Nasal cavity respiratory epithelium epithelial cell of viscerocranial mucosa (primary cell): ENCODE measurements at places on chromosomes 4 and X. TPM values are rescaled to one million over a fixed set of nuclear protein-coding genes. Genes with fewer than 3 reads are reported as not detected.

Gene GAGE2A
- not detected in 2 replicates for total RNA-seq

Gene AMBN
- total RNA-seq = not detected in 2 replicates

Gene CDKL2
- total RNA-seq = 0.34 and 3.0 TPM in 2 replicates

Gene C1QTNF7
- not detected in 2 replicates for total RNA-seq

Gene MOB1B
- 12.6 and 20.4 TPM in 2 replicates for total RNA-seq

Gene PNPLA4
- total RNA-seq = 17.8 and 41.4 TPM in 2 replicates

Gene GAGE12E
- total RNA-seq = not detected in 2 replicates

Gene CSTF2
- total RNA-seq = 13.7 and 23.3 TPM in 2 replicates

Gene TMSB15A
- not detected in 2 replicates for total RNA-seq

Gene SCML2
- 0.43 and 1.0 TPM in 2 replicates for total RNA-seq

Gene CT83
- not detected in 2 replicates for total RNA-seq

Gene DUSP21
- not detected in 2 replicates for total RNA-seq

Gene KCNE5
- under 0.01 and 0.07 TPM in 2 replicates for total RNA-seq

Gene MAB21L2
- not detected in 2 replicates for total RNA-seq

Gene DUSP9
- total RNA-seq = 0.28 and 0.68 TPM in 2 replicates
